ENCODE measurements at places on chromosomes 6 and 20. TPM values are rescaled to one million over a fixed set of nuclear protein-coding genes. Genes with fewer than 3 reads are reported as not detected.

- DNase-seq, result no peak
These were observed 62.0 kb upstream of the BCLAF1 start for GRCh38 chr6:136351518-136352110.

DNA sequence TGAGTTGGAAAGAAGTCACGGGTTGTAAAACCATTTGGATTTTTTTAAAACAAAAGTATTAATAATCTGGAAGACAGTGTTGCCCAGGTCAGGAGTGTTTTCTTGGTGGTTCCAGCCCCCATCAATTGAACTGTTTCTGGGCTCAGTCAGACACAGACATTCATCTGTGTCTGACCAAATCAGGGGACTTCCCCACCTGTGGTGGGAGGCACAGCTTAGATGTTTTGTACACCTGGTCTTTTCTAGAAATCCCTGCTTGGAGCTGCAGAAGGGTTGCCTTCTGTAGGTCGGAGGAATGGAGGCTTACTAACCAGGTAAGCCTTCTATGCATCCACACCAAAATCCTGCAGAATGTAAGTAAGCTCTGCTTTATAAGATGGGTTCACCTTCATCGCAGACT is 63.6 kb downstream of the CDS2 start:
- no peak for DNase-seq

DNA sequence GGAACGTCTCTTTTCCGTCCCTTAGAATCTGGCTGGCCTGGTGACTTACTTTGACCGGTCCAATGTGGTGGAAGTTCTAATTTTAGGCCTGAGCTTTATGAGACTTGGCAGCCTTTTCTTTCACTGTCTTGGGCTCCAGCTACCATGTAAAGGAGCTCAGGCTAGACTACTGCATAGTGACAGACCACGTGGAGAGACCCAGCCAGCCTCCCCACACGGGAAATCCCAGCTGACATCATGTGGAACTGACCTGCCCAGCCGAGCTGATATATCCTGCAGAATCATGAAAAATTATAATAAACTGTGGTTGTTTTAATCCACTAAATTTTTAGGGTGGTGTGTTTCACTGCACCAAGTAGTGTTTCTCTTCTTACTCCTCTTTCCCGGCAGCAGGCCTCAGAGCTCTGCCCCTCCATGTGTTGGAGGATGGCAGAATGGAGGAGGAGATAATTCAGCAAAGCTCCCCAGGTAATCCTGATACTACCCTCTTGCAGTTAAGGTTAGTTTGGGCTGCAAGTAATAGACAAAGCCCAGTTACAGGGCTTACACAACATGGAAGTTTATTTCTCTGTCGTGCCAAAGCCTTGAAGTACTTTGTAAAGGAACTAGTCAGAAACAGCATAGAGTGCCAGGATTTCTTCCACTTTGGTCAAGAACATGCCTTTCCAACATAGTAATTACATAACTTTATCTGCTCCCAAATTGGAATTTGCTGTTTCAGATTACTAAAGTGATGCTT is 87.5 kb downstream of the SH3BGRL2 start:
- no peak for DNase-seq

GRCh38 chr20:31633339-31633914 is 4.3 kb upstream of the COX4I2 start:
- DNase-seq, result no peak

GRCh38 chr6:22095836-22096235 is 201.0 kb downstream of the PRL start:
- no peak for DNase-seq

The MAS1 gene
- total RNA-seq, result not detected

DNA sequence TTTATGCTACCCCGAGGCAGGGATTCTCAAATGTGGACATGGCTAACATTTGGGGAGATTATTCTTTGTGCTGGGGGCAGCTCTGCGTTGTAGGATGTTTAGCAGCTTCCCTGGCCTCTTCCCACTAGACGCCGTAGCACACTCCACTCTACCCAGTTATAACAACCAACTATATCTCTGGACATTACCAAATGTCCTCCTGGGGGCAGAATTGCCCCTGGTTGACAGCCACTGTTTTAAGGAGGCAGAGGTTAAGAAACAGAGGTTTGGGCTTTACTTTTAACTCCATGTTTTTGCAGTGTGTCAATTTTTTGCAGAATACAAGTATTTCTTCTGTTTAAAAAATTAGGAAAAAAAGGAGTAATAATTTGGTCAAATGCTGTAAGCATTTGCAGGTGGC is 56.2 kb upstream of the BMP6 start:
- DNase-seq, result no peak

- no peak for DNase-seq
These were observed 29.8 kb downstream of the ARHGAP40 start for GRCh38 chr20:38631155-38632022.

- no peak for DNase-seq
These were observed 250.9 kb downstream of the LRFN2 start for GRCh38 chr6:40336296-40336695.

GRCh38 chr6:13635948-13636658 is 21.0 kb downstream of the NOL7 start:
- no peak for DNase-seq

DNA sequence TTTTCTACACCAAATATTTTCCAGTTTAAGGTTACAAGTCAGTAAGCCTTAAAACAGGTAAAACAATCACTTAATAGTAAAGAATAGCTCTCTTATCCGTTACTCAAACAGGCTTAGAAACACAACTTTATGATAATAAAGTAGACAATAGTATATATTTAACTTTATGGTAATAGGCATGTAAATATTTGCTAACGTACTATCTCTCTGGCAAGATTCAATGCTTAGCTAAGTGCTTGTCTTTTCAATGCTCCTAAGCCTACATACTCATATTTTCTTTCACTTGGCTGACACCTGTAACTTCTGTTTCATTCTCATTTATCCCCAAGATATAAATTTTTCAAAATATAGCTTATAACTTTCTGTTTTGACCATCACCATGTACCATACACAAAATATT is 358.2 kb downstream of the HTR1B start:
- no peak for DNase-seq

Data from G401 (cell line).